ENCODE measurements at places on chromosomes 3 and 15. TPM values are rescaled to one million over a fixed set of nuclear protein-coding genes. Genes with fewer than 3 reads are reported as not detected.

The CHRNA7 gene
- 6.4 TPM for total RNA-seq

The PLCH1 gene
- 4.4 TPM for total RNA-seq

The GOLGA6L4 gene
- total RNA-seq: 1.6 TPM

DNA sequence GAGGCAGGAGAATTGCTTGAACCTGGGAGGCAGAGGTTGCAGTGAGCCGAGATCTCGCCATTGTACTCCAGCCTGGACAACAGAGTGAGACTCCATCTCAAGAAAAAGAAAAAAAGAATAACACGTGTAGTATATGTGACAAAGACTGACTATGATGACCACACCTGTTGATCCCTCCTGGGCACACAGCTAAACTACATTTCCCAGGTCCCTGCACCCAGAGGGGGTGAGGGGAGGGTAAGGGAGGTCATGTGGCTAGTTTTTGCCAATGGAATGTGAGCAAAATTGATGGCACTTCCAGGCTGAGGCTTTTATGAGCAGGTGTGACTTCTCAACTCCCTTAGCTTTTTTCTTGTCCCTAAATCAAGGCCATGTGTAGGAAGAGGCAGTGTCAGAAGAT lies 58.2 kb downstream of the KLHL6 start:
- no peak for DNase-seq

GRCh38 chr3:148840451-148840850 lies 12.8 kb downstream of the CPB1 start:
- no peak for DNase-seq
